ENCODE measurements at places on chromosomes 7 and 10.

DNA sequence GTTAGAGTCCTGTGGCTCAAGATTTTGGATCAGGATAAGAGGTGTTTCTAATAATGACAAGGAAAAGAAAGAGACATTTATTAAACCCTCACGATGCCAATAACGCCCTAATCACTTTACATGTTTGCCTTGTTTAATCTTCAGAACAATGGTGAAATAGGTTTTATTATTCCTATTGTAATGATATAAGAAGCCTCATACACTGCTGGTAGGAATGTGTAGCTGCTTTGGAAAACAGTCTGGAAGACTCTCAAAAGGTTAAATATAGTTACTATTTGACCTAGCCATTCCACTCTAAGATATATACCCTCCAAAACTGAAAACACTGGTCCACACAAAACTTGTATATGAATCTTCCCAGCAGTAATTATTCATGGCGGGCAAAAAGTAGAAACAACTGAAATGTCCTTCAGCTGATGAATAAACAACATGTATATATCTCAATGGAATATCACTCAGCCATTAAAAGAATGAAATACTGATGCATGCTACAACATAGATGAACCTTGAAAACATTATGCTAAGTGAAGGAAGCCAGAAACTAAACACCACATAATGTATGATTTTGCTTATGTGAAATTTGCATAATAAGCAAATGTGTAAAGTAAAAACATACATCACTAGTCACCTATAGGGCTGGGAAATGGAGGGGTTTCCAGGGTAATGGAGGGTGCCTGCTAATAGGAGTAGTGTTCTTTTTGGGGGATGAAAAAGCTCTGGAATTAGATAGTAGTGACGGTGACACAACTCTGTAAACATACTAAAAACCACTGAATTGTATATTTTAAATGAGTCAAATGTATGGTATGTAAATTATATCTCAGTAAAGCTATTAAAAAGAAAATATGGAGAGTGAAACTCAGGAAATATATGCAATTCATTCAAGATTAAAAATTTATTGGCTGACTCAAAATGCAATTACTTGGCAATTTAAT, 76.9 kb upstream of the ANK3 start:
- DNase-seq: no peak
- H3K27ac ChIP-seq: peak overlapping the region; percentile 74
- H3K4me1 ChIP-seq: peaks cover 25% of the 10 kb centered on the region
- no peaks in the 10 kb centered on the region for H3K36me3 ChIP-seq

- H3K27me3 ChIP-seq: no peaks in the 10 kb centered on the region
- H3K27ac ChIP-seq: peak overlapping the region; percentile 51
- DNase-seq: peak; percentile 74
- no peak overlapping the region for H3K4me3 ChIP-seq
- no peaks in the 10 kb centered on the region for H3K36me3 ChIP-seq
- H3K4me1 ChIP-seq: peaks cover 31% of the 10 kb centered on the region
Observed at GRCh38 chr10:71868192-71868697, 17.2 kb upstream of the PSAP start.

DNA sequence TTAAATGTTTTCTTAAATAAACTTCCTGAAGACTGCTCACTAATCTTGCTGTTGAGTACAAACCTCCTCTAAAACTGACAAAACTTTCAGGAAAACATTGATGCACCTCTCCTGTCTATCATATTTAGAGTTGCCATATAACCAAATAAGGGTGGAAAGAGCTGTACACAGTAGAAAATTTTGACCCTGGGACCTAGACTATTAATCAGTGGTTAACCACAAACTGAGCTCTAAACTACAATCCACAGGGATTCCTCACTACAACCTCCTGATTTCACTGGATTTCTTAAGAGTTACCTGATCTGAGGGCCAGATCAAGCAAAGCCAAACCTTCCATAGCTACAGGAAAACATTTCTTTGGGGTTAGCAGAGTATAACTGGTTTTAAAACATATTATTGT, 39.9 kb upstream of the WNT16 start:
- H3K36me3 ChIP-seq: no peaks in the 10 kb centered on the region
- no peaks in the 10 kb centered on the region for H3K4me1 ChIP-seq
- no peak overlapping the region for H3K27ac ChIP-seq
- no peaks in the 10 kb centered on the region for H3K27me3 ChIP-seq
- no peak overlapping the region for H3K4me3 ChIP-seq

DNA sequence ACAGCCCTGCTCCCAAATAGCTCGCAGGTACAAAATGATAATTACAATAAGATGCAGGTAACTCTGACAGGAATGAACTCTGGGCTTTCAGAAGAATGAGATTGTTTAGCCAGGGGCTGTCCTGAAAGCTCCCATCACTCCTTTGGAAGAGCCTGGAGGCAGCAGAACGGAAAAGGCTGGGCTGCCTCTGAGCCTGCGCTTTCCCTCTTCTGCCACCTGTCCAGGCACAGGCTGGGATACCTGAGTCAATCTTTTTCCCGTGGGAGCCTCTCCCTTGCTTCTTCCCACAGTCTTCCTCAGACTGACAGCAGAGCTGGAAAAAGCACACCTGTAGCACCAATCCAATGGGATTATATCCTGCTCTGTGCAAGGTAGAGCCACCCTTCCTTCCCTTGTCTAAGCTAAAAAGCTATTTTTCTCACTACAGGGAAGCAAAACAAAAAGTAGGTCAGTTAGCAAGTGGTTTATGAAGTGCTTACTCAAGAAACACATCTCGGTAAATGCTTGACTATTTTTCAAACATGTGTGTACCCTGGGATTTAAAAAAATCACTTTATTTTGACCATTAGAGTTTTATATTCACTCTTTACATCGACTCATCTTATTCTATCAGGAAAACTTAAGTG, 12.3 kb upstream of the CUL1 start:
- H3K27ac ChIP-seq: no peak overlapping the region
- H3K36me3 ChIP-seq: no peaks in the 10 kb centered on the region
- H3K27me3 ChIP-seq: no peaks in the 10 kb centered on the region
- DNase-seq: no peak
- H3K4me3 ChIP-seq: no peak overlapping the region

- peaks cover 25% of the 10 kb centered on the region for H3K36me3 ChIP-seq
- no peak overlapping the region for H3K27ac ChIP-seq
- no peak overlapping the region for H3K4me3 ChIP-seq
- DNase-seq: no peak
- no peaks in the 10 kb centered on the region for H3K27me3 ChIP-seq
Observed at GRCh38 chr10:17662193-17663138, 18.5 kb downstream of the STAM start.

- H3K27me3 ChIP-seq: no peaks in the 10 kb centered on the region
- no peak for DNase-seq
- H3K27ac ChIP-seq: no peak overlapping the region
- H3K4me1 ChIP-seq: peaks cover 6% of the 10 kb centered on the region
- H3K36me3 ChIP-seq: no peaks in the 10 kb centered on the region
Observed at GRCh38 chr7:132551439-132551838, 24.8 kb downstream of the PLXNA4 start.

GRCh38 chr10:1502451-1502850, 234.9 kb downstream of the ADARB2 start:
- H3K27me3 ChIP-seq: no peaks in the 10 kb centered on the region
- H3K36me3 ChIP-seq: no peaks in the 10 kb centered on the region
- no peak overlapping the region for H3K4me3 ChIP-seq
- no peak for DNase-seq
- H3K4me1 ChIP-seq: no peaks in the 10 kb centered on the region
- H3K27ac ChIP-seq: no peak overlapping the region

DNA sequence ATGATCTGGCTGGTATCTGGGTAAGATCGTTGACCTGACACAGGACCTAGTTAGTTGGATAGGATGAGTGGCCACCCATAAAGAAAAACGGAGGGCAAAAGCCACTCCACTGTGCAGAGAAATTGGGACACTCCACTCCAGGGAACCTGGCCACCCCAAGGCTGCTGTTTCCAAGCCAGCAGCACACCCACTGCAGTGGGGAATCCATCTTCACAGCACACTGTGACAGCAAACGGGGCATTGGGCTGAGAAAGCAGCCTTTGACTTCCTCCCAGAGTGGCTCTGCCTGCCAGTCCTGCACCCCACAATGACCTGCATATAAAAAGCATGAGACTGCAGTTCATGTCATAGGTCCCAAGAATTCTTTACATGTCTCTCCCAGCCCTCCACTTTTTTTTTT, 52.9 kb downstream of the MTPN start:
- no peaks in the 10 kb centered on the region for H3K27me3 ChIP-seq
- H3K4me1 ChIP-seq: peaks cover 8% of the 10 kb centered on the region
- no peak overlapping the region for H3K4me3 ChIP-seq

DNA sequence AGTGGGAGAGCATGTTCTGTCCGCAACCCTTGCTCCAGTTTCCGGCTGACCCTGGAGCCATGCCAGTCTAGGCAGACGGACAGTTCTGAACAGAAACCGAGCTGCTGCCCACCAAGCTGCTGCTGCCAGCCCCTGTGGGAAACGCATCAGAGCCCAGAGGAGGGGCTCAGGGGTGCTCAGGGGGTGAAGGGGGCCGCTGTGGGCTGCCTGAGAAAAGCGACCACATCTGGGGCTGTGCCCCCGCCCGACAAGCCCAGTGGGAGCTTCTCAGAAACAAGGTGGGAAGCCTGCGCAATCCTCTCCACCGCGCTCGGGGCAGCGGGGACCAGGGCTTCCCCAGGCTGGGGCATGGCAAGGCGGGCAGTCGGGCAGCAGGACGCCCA, 38.8 kb upstream of the CFAP46 start:
- H3K4me3 ChIP-seq: no peak overlapping the region
- peaks cover 25% of the 10 kb centered on the region for H3K27me3 ChIP-seq
- DNase-seq: no peak
- no peaks in the 10 kb centered on the region for H3K4me1 ChIP-seq

DNA sequence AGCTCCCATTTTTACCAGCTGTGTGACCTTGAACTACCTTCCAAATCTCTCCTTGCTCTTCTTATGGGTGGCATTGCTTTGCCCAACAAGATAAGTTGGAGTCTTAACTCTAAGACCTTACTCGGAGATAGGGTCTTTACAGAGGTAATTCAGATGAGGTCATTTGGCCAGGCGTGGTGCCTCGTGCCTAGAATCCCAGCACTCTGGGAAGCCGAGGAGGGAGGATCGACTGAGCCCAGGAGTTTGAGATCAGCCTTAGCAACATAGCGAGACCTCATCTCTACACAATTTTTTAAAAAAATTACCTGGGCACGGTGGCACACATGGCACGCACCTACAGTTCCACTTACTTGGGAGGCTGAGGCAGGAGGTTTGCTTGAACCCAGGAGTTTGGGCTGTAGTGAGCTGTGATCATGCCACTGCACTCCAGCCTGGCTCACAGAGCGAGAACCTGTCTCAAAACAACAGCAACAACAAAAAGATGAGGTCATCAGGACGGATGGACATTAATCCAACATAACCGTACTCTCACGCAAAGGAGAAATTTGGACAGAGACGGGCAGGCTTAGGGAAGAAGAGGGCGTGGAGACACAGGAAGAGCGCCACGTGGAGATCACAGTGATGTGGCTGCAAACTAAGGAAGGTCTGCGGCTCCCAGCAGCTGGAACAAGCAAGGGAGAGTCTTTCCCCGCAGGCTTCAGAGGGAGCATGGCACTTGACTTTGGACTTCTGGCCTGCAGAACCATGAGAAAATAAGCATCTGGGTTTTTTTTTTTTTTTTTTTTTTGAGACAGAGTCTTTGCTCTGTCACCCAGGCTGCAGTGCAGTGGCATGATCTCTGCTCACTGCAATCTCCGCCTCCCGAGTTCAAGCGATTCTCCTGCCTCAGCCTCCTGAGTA, 122.3 kb upstream of the CARD11 start:
- H3K27me3 ChIP-seq: no peaks in the 10 kb centered on the region
- DNase-seq: no peak
- no peak overlapping the region for H3K4me3 ChIP-seq
- no peaks in the 10 kb centered on the region for H3K36me3 ChIP-seq
- no peak overlapping the region for H3K27ac ChIP-seq

DNA sequence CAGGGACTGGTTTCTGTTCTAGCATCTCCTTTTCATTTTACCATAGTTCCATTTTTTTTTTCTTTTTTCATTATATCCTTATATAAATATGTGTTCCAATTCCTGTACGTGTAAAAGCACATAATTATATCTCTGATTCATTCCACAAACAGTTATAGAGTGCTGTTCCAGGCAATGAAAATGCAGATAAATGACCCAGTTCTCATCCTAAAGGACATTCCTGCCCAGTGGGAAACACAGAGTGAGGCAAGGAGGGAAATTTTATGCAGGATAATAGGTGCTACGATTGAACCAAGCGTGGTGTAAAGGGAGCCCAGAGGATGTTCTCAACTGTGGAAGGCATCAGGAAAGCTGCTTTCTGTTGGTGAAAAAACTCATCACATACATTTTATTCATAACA, 408.1 kb downstream of the GATA3 start:
- H3K27me3 ChIP-seq: no peaks in the 10 kb centered on the region
- H3K4me1 ChIP-seq: no peaks in the 10 kb centered on the region
- no peak overlapping the region for H3K4me3 ChIP-seq
- no peaks in the 10 kb centered on the region for H3K36me3 ChIP-seq
- no peak for DNase-seq

GRCh38 chr10:113657544-113657943, 6.3 kb downstream of the NRAP start:
- no peaks in the 10 kb centered on the region for H3K27me3 ChIP-seq
- H3K4me3 ChIP-seq: no peak overlapping the region
- no peak for DNase-seq

DNA sequence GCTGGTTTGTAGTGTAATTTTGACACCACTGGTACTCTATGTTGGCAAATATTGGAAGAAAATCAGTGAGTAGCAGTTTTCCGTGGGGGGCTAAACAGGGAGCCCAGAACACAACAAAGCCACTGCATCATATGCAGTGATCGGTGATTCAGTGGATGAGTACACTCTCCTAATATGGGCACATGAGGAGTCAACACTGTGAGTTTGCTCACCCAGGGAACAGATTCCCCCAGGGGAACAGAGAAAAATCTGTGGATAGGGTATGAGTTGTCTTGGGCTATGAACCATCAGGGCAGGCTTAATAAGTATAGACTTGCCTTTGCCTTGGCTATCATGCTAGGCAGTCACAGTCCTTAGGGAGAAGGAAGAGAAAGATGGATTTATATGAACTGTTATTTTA, 227.7 kb upstream of the SEMA3E start:
- no peaks in the 10 kb centered on the region for H3K36me3 ChIP-seq
- no peak overlapping the region for H3K27ac ChIP-seq

- H3K36me3 ChIP-seq: no peaks in the 10 kb centered on the region
- no peak overlapping the region for H3K27ac ChIP-seq
- no peak overlapping the region for H3K4me3 ChIP-seq
- no peak for DNase-seq
- H3K27me3 ChIP-seq: no peaks in the 10 kb centered on the region
- H3K4me1 ChIP-seq: no peaks in the 10 kb centered on the region
Observed at GRCh38 chr10:60363187-60363586, 26.5 kb downstream of the ANK3 start.

GRCh38 chr7:39898867-39899266, 51.2 kb upstream of the CDK13 start:
- no peak for DNase-seq
- no peaks in the 10 kb centered on the region for H3K4me1 ChIP-seq
- no peak overlapping the region for H3K4me3 ChIP-seq
- no peaks in the 10 kb centered on the region for H3K27me3 ChIP-seq

DNA sequence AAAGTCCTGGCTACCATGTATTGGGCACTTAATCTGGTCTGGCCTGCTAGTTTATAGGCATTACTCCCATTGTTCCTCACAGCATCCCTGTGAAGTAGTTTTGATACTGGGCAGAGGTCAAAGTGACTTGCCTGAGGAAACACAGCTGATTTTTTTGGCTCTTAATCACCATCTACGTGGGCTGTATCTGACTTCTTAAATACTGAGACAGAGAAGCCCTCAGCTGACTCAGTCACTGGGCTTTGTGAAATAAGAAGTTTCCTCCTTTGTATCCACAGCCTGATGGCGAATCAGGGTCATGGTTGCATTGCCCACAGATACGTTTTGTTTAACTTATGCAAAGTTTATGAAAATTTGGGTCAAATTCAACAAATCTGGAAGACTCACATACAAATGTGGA, 13.2 kb downstream of the TACR2 start:
- no peak overlapping the region for H3K4me3 ChIP-seq
- DNase-seq: no peak
- no peaks in the 10 kb centered on the region for H3K27me3 ChIP-seq
- H3K4me1 ChIP-seq: peaks cover 11% of the 10 kb centered on the region
- peaks cover 31% of the 10 kb centered on the region for H3K36me3 ChIP-seq
